ENCODE measurements at places on chromosomes 6 and 20.

DNA sequence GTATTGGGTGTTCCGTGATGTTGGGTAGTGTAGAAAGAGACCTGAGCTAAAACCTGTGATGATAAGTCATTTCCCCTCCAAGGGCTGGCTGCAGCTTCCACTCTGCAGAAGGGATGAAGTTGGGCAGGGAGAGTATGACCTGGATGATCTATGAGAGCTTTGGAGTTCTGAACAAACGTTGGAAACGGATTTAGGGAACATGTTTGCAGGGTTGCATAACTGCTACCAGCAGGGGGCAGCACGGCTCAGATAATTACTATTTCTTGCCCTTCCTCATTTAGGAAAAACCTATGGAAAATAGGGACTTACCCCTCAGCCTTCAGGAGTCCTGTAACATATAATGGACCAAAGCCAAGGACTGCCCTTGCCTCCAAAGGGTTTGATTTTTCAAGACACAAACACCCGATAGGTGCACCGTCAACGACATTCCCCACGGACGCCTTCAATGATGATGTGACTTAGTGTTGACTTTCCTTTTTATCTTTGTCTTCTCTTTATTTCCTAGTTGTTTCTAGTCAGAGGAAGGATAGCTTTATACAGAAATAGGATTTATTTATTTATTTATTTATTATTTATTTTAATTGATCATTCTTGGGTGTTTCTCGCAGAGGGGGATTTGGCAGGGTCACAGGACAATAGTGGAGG is 164.9 kb upstream of the SASH1 start:
- DNase-seq, result peak; percentile 59

DNA sequence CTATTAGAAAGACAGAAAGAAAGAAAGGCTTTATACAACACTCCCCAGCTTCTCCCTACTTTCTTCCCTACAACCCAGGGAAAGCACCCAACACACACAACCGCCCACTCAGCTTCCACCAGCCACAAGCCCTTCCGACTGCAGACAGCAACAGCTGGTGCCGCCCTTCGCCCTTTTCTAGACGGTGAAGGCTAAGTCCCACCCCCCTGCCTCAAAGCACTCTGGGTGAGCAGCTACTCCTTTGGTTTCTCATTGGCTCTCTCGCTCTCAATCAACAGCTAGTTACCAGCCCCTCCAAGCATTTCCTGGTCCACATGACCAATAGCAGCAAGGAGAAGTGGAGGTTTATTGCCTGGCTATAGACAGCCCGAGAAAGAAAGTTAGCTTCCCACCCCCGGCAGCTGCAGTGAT is 230.1 kb upstream of the MOCS1 start:
- DNase-seq, result no peak

DNA sequence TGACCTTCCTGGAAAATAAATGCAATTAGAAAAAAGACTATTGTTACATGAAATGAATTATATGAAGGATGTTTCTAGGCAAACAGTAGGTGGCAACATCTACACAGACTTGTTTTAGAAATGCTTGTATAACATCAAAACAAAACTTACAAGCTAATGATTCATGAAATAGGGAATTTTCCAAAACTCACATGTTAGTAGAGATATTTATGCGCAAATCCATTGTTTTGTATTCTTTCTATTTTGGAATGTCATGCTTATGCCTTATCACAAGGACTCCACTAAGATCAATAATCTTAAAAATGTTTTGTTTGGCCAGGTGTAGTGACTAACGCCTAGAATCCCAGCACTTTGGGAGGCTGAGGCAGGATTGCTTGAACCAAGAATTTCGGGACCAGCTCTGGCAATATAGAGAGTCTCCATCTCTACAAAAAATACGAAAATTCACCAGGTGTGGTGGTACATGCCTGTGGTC is 32.3 kb upstream of the LGSN start:
- DNase-seq, result no peak

- DNase-seq, result peak; percentile 67
These were observed 6.0 kb upstream of the PTK7 start for GRCh38 chr6:43070028-43070632.

- DNase-seq, result no peak
These were observed 38.6 kb upstream of the VGLL2 start for GRCh38 chr6:117226778-117227177.

GRCh38 chr6:36195471-36196112 is 952 bp upstream of the BRPF3 start:
- DNase-seq, result no peak

DNA sequence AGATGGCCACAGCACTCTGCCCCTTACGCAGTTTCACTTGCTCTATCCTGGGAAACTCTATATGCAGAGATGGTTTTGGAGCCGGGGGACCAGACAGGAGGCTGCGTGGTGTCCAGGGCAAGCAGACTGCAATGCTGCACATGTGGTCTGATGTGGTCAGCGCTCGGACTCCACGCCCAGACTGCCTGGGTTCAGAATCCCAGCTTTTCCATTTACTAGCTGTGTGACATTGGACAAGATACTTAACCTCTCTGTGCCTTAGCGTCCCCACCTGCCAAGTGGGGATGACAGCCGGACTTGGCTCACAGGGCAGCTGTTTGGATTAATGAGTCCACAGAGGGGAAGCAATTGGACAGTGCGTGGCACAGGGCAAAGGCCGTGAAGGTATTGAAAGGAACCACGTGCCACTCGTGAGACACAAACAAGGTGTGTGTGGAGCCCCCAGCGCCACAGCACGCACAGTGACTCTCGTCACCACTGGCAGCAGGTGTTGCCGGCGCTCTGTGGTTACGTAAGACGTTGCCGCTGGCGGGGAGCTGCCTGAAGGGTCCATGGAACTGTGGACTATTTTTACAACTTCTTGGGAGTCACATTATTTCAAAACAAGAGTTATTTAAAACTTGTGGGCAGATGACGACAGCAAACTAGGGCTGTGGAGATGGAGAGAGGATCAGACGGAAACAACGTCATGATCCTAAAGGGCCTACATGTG is 201.4 kb downstream of the PREX1 start:
- DNase-seq, result no peak

- DNase-seq, result peak; percentile 70
These were observed 1.2 kb downstream of the SLC2A4RG start for GRCh38 chr20:63740627-63741353.

DNA sequence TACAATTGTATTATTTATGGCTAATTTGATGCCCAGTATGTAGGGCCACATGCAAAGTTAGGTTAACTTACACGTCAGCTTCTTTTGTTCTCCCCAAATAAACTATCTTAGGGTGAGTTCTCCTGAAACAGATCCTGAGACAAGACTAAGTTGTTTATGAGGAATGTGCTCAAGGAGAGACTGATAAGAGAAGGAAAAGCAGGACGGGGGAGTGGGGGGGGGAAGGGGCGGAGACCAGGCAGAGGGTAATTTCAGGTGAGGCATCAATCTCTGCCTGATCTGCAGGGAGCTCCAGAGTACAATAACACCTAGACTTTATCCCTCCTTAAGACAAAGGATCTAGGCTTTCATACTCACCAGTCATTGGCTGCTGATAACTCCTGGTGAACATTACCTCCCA is 220.6 kb upstream of the BTBD3 start:
- DNase-seq, result no peak

DNA sequence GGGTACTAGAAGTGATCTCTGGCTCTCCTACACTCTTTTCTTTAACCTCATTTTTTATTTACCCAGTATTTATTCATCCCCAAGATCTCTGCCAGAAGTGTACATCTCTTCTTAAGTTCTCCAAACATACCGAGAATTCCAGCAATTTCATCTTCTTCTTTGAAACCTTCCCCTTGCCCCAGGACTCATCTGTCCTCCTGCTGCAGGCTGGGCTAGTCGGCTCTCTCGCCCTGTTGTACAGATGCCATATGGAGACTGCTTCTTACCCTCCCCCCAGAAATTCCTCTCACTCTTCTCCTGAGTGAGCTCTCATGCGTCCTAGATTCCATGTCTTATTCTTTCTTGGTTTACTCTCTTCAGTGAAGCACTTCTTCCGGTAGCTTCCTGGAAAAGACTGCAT is 21.9 kb upstream of the PNRC1 start:
- DNase-seq, result no peak

DNA sequence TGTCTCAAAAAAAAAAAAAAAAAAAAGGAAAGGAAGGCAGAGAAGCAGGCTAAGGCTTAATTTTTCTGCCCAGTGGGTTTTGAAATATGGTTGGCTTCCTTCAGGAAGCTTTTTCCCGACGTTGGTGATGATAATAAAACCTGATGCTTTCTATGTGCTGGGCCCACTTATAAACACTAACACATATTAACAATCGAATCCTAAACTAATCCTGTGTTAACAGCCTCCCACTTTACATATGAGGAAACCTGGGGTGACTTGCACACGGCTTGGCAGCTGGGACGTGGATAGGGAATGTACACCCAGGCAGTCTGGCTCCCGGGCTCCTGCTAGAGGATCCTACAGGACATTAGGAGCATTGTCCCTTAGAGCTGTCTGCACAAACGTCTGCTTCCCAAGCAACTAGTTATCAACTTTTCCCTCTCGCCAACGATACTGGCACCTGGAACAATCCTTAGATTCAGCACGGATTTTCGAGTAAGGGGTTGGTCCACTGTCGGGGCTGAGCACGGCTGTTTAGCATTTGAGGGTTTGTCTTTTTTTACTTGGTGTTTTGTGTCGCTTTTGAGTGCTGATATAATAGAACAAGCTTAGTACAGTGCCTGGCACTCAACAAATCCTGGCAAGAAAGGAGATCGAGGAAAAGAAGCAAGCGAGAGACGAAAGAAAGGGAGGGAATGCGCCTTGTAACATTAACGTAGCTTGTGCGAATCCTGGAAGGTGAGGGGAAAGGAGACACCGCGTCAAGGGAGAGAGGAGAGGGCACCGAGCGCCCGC is 622 bp upstream of the KIZ start:
- peak; percentile 57 for DNase-seq

- DNase-seq, result no peak
These were observed 37.0 kb upstream of the MPC1 start for GRCh38 chr6:166419717-166420116.

- peak; percentile 88 for DNase-seq
These were observed at the start of gene HRH3 for GRCh38 chr20:62219992-62220665. TSS of gene HRH3 (minus strand) at chr20:62220278. CDS start at chr20:62219970, 308 bp downstream.

DNA sequence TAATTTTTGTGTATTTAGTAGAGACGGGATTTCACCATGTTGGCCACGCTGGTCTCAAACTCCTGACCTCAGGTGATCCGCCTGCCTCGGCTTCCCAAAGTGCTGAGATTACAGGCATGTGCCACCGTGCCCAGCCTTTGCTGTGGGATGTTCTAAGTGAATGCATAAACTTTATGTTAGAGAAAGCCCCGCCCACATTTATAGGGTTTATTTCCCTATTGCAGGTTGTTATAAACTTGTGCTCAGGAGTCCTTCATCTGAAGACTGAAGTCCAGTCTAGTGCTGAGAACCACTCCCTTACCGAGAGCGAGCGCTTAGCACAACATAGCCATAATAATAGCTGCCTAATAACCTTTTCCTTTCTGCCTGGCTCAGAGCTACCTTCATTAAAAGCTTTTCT is 75.4 kb upstream of the ZNF217 start:
- no peak for DNase-seq

- no peak for DNase-seq
These were observed 304.5 kb downstream of the EYS start for GRCh38 chr6:65402564-65402963.

DNA sequence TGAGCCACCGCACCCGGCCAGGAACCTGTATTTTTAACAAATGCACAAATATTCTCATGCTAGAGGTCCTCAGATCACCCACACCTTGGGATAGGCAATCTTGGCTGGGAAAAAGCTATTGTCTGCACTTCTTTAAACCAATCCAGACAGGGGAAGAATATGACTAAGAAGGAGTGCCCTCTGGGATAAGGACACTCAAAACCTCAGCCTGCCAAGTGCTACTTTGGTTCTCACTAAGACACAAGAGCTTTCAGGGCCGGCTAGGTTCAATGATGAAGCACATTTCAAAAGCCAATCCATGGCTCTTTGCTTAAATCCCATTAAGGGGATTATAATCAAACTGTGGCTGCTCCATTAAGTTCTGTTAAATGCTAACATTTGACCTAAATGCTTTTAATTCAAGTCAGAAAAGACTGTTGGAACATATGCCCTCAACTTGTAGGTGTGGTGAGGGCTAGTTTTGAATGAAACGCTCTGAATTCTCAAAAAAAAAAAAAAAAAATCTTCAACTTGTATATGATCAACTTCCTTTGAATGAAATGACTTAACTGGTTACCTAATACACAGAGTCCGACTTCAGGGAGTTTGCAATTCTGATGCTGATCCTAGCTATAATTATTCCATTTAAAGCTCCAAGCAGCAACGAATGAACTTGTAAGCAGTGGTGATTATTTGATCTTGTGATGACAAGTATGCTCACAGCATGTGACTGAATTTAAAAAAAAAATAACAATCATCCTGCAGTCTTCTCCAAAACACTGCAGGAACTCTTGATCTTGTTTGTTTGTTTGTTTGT is 56.6 kb downstream of the SLC23A2 start:
- DNase-seq, result no peak

DNA sequence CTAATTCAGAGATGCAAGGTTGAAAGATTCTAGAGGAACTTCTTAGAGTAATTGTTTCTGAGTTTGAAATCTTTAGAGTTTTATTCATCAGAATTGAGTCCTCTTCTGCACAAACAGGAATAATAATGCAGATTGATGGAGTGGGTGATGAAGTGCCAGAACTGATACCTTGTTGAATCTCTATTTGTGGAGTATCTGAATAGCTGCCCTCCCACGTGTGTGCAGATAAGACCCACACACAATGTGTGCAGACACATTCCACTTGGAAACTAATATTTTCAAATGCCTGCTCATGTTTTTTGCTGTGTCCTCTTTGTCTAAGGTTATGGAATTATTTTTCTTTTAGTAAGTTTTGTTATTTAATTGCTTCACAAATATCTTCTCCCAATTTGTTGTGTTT is 1167.8 kb upstream of the MAP3K7 start:
- no peak for DNase-seq

DNA sequence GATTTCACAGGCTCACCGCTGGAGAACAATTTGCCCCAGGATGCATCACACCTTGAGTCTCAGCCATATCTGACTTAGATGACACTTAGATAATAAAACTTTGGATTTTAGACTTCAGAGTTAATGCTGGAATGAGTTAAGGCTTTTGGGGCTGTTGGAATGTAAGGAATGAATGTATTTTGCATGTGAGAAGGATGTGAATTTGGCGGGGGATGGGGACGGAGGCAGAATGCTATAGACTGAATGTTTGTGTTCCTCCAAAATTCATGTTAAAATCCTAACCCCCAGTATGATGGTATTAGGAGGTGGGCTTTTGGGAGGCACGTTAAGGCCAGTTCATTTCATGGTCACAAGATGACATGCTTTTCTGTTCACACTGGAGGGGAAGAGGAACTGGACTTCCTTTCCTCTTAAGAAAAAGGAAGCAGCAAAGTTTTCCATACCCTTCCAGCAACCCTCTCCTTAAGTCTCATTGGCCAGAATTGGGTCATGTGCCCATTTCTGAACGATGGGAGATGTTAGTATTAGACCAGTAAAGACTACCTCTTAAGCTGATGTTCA is 5.8 kb upstream of the SRXN1 start:
- DNase-seq, result no peak

DNA sequence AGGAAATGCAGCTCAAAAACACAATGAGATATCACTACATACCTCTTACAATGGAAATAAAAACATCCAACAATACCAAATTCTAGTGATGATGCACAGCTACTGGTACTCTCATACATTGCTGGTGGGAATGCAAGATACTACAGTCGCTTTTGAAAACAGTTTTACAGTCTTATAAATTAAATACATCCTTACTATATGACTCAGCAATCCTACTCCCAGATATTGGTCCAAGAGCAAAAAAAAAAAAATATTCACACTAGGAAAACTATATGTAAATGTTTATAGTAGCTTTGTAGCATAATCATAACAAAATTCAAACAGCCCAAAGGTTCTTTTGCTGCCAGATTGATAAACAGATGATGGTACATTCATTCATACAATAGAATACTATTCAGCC is 217.4 kb upstream of the FAM83B start:
- no peak for DNase-seq

- no peak for DNase-seq
These were observed 22.4 kb upstream of the SERINC3 start for GRCh38 chr20:44544263-44544662.
